NCI-H69 (cell line): ENCODE measurements at places on chromosomes 2 and 18.

GRCh38 chr2:142920571-142920970 lies 43.1 kb downstream of the KYNU start:
- no peak for DNase-seq

GRCh38 chr18:69490072-69490471 lies 89.4 kb downstream of the DOK6 start:
- no peak for DNase-seq

GRCh38 chr2:220533485-220533884 lies 906.1 kb downstream of the SLC4A3 start:
- peak; percentile 4 for DNase-seq

- no peak for DNase-seq
Measured at GRCh38 chr2:178401994-178402437, 49.0 kb downstream of the PRKRA start.

GRCh38 chr2:227020416-227020815 lies 143.6 kb downstream of the COL4A4 start:
- no peak for DNase-seq

DNA sequence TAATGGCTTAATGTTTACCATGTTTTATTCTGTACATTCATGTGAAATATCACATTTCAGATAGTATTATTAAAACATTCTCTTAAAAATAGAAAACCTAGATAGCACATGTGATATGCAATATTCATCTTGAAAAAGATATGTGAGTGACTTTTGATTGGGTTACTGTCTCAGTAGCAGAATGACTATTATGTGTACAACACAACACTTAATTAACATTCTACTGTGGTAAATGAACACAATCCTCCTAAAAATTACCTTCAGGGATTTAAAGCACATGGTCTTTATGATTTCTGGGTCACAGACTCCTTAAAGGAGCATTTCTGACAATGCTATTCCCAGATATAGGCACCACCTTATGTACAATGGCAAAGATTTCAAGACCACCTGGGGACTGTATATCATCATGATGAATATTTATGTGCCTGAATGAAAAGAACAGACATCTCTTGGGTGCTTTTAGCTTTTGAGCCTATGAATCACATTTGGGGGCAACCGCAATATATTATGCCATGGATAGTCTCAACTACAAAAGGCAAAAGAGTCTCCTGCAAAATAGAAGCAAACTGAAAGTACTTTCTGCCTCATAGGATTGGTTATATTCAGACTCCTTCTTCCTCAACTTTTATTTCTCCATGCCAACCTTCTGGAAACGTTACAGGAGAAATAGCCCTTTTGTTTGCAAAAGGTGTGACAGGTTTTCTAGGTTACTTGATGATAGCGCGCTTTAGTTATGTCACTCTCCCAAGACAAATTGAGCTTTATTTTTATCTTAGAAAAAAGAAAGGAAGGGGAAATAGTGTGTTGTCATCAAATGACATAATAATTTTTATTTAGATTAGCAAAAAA lies 259.0 kb downstream of the CALCRL start:
- peak; percentile 95 for DNase-seq

DNA sequence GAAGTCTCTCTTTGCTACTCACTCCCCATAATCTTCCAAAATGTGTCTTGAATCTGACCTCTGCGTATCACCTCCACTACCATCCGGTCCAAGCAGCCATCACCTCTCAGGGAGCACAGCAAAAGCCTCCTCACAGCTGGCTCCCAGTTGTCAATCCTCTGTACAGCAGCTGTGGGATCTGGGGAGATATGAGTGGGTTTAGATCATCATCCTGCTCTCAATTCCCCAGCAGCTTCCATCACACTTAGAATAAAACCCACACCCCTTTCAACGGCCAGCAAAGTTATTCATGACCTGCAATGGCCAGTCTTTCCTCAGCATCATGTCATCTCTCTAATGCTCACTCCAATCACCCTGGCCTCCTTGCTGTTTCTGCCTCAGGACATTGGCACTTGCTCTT lies 261.6 kb downstream of the PAX3 start:
- no peak for DNase-seq

- no peak for DNase-seq
Measured at GRCh38 chr2:171173087-171173486, 12.4 kb upstream of the TLK1 start.

- DNase-seq: no peak
Measured at GRCh38 chr18:11888726-11889125, 19.4 kb downstream of the MPPE1 start.

DNA sequence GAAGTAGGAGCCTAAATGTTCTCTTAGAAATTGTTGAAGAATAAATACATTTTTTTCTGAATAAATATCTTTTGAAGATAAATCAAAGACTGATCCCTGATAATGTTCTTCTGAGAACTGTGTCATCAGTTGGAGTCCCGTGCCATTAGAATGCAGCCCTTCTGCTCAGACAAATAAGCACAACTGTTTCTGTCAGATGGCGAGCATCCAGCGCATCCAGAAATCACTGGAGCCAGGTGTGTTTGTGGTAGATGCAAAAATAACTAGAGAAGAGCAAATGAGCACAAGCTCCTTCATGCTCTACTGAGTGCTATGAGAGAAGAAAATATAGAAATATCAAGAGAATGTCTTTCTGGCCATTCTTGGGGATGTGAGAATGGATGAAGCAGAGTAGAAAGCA lies 573.7 kb downstream of the THSD7B start:
- no peak for DNase-seq

GRCh38 chr2:209426432-209426831 lies 2.6 kb downstream of the MAP2 start:
- DNase-seq: peak; percentile 88

GRCh38 chr2:113972766-113973165 lies 82.9 kb downstream of the ACTR3 start:
- no peak for DNase-seq

DNA sequence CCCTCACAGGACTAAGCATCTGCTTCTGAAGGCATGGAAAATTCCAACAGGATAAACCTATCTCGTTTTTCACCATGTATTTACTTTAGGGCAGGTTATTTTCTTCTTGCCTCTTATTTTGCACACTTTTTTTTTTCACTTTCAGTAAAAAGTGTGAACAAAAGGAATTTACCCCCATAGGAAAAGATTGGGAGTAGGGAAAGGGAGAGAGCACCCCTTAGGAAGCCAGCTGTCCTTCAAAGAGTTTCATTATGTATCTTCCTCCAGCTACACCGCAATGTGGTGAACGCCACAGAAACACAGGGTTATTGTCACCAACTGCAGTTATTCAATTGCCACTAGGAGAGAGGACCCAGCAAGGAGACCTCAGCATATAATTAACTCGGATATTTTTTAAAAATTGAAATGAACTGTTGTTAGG lies 286.2 kb upstream of the VRK2 start:
- DNase-seq: peak; percentile 37

DNA sequence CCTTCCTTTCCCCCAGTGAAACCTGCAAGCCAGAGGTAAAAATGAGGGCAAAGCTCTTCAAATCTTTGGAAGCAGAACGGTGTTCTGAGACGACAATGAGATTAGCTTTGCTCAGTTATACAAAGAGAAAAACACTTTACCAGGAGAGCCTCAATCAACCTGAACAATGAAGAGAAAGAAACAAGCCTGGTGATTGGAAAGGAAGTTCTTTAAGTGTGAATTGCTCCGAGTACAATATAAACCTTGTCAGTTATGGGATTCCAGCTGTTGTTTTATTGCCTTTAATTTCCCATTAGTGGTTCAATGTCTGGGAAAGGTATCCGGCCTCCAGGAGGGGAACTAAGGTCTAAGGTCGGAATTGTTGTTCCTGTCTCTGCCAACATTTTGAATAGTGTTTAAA lies 901.6 kb downstream of the EPHA4 start:
- peak; percentile 92 for DNase-seq

DNA sequence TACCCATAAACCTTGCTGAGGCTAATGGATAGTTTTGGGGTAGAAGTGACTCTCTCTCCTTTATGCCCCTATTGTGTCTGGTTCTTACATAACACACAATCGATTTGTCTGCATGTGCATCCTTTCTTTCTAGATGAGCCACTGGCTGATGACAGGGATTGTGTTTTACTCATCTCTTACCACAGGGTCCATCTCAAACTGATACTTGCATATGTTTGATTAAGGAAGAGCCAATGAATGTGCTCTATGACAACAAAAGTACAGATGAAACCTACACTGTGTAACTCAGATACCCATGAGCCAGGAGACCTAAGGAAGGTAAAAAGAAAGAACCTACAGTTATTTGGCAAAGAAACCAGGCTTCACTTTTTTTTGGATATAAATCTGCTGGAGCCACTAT lies 13.2 kb upstream of the BZW1 start:
- DNase-seq: no peak

DNA sequence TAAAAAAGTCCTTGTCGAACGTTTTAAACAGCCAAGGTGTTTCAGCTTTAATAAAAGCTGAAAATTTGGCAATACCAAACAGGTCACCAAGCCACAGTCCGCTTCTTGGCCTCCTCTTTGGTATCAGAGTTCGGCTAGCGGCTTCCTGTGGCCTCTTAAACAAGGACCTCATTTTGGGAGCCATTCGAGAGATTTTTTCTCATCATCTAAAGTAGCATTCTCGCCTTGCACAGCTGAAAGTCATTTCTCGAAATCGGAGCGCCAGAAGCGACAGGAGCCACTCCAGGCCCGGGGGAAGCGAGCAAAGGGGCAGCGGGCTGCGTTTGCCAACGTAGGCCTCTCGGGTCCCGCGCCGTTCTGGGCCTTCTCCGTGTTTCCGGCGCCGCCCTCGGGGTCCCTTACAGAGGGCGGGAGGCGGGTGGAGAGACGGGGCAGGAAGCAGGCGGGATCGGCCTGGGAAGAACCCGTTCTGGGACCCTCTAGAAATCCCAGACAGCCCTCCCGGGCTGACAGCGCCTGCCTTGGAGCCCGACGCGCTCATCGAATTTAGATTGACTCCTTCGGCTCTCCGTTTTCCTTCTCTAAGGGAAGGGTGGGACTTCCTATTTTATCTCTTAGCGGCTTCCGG lies 522 bp upstream of the ZNF407 start:
- DNase-seq: peak; percentile 94

- DNase-seq: no peak
Measured at GRCh38 chr18:46297621-46298020, 193.4 kb downstream of the HAUS1 start.
